Umbilical cord (tissue), 2 donors: ENCODE measurements at places on chromosomes 2 and 18.
A peak's percentile ranks its signal among the peaks of the same experiment; 100 is the strongest.

DNA sequence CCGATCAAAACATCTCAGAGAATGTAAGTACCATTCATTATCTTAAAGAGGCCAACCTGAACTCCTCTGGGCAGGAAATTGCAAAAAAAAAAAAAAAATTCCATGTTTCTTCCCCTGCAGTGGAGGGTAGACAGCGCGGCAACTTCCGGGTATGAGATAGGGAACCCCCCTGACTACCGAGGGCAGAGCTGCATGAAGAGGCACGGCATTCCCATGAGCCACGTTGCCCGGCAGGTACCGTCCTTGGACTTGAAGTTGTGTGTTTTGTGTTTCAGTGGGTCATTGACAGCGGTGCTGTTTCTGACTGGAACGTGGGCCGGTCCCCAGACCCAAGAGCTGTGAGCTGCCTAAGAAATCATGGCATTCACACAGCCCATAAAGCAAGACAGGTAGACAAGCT lies 7.2 kb downstream of the ACP1 start:
- no peak for DNase-seq

DNA sequence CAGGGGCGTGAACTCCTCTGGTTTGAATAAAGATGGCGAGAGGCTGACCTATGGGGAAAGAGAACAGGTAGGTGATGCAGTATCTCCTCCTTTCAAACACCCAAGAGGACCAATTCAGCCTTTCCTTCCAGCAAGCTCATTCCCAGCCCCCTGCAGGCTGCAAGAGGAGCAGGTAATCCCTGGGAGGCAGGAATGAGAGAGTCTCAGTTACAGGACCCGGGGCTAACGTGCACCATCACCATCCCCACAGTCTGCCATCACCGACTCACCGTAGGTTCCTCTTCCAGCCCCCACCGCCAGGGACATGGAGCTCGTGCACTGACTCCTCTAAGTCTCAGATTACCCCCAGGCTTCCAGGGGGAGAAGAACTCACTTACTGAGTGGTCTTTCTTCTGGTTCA lies 26.7 kb downstream of the XDH start:
- DNase-seq, result no peak

DNA sequence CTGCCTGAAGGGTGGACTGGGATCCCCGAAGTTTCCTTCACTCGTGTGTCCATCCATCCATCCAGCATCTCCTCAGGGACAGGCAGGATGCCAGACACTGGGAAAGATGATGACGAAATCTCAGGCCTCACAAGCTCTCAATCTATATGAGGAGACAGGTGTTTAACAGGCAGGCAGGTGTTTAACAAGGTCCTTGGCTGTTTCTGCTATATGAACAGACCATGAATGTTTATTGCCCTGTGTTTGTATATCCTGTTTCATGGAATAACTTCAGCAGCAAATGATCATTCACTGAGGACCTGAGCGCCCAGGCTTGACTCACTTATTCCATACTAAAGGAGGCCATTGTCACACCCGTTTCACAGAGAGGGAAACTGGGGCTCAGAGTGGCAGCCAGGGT lies 685.8 kb upstream of the HS6ST1 start:
- no peak for DNase-seq

- DNase-seq, result no peak
These were observed 51.4 kb downstream of the EMILIN2 start for GRCh38 chr18:2898186-2898640.

- no peak for DNase-seq
These were observed 262.5 kb downstream of the CDH20 start for GRCh38 chr18:61595615-61596251.

- DNase-seq, result no peak
These were observed 3.0 kb upstream of the CNGA3 start for GRCh38 chr2:98343285-98343684.

DNA sequence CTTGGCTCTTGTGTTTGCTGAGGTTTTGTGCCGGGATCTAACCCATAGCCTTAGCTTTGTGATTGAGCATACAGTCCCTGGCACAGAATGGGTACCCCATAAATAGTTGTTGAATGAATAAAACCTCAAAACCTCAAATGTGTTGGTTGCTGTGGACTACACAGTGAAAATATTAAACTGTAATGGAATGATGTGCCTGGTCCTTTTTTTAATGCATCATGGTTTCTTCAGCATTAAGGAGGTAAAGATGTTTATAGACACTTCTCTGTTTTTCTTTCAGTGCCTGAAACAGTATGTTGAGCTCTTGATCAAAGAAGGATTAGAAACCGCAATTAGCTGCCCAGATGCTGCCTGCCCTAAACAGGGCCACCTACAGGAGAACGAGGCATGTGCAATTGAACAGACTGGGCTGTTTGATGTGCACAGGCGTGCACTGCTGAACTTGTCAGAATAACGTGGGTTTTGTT lies 97.0 kb downstream of the RNF144A start:
- DNase-seq, result peak; percentile 50

DNA sequence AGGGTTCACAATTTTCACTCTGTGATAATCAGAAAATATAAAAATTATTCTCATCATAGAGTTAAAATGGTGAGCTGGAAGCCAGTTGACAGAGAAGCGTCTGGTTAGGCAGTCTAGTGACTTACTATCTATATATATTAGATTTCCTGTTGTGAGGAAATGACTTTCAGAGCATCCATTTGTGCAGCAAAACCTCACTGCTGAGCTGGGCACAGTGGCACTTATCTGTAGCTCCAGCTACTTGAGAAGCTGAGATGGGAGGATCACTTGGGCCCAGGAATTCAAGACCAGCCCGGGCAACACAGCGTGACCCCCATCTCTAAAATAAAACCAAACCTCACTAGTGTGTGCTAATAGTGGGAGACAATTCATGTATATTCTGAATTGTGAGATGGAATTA lies 7.2 kb upstream of the KIAA2012 start:
- DNase-seq, result no peak

DNA sequence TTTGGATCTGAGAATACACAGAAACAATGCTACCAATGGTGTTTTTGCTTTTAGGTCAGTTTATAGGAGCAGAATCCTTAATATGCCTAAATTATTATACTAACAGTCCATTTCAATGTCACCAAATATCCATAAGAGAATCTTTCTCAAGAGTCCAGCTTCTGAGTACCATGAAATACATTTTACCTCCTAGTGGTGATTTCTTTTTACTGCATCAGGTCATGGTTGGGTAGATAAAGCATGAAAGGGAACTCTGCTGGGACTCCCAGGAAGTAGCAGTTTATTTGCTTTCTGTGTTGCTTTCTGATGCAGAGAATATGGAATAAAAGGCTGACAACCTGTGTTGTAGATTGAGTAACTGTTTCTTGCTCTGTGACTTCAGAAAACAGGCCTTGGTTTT lies 115.6 kb downstream of the PPP1R1C start:
- DNase-seq, result no peak

GRCh38 chr18:37447962-37448888 lies 117.4 kb downstream of the CELF4 start:
- DNase-seq, result no peak

GRCh38 chr18:36950960-36951359 lies 122.0 kb downstream of the KIAA1328 start:
- DNase-seq, result no peak

GRCh38 chr2:65383541-65384488 lies 48.6 kb downstream of the SPRED2 start:
- peak; percentile 36 for DNase-seq

GRCh38 chr2:148814143-148814859 lies 60.7 kb upstream of the KIF5C start:
- peak; percentile 40 for DNase-seq

DNA sequence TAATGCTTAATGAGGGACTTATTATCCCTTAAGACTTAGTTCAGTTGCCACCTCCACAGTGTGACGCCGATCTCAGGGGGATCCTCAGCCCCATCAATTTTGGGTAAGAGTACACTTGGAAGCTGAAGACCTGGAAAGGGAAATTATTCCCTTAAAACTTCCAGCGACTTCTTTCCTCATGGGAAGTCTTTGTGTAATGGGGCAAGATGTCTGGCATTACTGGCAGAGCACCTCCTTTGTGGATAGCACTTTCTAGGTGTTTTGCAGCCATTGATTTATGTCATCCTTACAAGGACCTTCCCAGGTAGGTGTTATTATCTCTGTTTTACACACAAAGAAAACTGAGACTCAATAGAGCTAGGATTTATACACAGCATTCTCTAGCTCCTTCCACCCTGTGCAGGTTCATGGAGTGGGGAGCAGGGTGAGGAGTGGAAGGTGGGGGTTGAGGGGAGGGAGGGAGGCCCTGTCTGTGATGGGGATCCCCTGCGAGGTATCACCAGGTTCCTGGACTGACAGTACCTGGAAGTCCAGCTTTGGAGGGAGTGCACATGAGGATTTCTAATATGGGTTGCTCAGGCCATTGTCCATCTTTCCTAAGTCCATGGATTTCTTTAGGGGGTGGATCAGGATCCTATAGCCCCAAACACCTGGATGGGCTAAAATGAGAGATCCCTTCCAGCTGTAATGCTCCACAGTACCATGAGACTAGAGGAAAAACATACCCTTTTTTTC lies 79.4 kb downstream of the MYCN start:
- no peak for DNase-seq

DNA sequence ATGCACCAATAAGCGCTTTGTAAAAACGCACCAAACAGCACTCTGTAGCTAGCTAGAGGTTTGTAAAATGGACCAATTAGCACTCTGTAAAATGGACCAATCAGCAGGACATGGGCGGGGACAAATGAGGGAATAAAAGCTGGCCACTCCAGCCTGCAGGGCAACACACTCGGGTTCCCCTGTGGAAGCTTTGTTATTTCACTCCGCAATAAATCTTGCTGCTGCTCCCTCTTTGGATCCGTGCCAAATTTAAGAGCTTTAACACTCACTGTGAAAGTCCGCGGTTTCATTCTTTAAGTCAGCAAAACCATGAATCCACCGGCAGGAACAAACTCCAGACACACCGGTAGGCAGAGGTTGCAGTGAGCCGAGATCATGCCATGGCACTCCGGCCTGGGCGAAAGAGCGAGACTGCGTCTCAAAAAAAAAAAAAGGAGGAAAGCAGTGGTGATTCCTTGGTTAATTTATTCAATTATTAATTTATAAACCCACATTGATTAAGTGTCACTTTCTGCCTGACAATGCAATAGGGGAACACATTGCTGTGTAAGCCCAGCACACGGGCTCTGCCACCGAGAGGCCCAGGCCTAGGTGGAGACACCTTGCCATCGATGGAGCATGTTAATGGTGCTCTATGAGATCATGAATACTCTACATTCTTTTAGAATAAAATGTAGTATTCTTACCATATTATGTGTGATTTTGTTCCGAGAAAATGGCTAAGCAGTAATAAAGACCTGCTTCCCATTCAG lies 687.6 kb upstream of the HS6ST1 start:
- peak; percentile 63 for DNase-seq

GRCh38 chr2:217622205-217623060 lies 380.4 kb downstream of the TNS1 start:
- peak; percentile 96 for DNase-seq

GRCh38 chr2:168314236-168314635 lies 66.8 kb upstream of the STK39 start:
- no peak for DNase-seq

- no peak for DNase-seq
These were observed 205.1 kb downstream of the DNAH7 start for GRCh38 chr2:195863564-195863963.

DNA sequence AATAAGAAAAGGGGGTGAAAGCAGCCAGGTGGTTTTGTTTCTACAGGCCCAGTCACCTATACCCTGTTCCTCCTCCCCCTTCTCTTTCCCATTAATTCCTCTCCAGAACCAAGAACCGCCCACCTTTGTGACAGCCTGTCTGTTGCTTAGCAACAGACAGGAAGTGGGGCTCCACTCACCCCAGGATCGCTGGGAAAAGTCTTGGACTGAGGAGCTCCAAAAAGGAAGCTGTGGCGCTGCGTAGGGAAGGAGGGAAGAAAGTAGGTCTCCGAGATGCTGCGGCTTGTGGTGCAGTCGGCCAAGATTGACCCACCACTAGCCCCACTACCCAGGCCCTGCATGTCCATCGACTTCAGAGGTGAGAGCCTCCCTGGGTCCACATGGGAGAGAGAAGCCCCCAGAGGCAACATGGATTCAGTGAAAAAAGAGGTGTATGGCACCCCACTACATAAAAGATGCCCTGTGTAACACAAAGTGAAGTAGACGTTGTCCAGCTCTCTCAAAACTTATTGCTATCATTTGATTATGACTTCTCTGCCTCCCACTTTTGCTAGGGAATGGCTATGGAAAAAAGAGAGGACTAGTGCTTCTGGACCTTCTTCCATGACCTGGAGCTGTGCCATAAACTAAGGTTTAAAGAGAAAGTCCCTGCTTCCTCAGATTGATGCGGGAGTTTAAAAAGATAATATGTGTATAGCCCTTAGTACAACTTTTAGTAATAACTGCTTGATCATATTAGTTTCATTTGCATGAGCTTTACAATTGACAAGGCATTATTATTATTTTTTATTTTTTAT lies at the start of gene FER1L5:
TSS of gene FER1L5 (plus strand) at position 201 of the 797 bp plus-strand sequence. CDS start at position 274, 73 bp downstream.
- peak; percentile 68 for DNase-seq

- no peak for DNase-seq
These were observed 42.4 kb downstream of the TMEM18 start for GRCh38 chr2:634636-635388.

GRCh38 chr2:62222674-62223073 lies 26.8 kb downstream of the B3GNT2 start:
- DNase-seq, result no peak

GRCh38 chr2:65495251-65495877 lies 63.0 kb upstream of the SPRED2 start:
- no peak for DNase-seq

DNA sequence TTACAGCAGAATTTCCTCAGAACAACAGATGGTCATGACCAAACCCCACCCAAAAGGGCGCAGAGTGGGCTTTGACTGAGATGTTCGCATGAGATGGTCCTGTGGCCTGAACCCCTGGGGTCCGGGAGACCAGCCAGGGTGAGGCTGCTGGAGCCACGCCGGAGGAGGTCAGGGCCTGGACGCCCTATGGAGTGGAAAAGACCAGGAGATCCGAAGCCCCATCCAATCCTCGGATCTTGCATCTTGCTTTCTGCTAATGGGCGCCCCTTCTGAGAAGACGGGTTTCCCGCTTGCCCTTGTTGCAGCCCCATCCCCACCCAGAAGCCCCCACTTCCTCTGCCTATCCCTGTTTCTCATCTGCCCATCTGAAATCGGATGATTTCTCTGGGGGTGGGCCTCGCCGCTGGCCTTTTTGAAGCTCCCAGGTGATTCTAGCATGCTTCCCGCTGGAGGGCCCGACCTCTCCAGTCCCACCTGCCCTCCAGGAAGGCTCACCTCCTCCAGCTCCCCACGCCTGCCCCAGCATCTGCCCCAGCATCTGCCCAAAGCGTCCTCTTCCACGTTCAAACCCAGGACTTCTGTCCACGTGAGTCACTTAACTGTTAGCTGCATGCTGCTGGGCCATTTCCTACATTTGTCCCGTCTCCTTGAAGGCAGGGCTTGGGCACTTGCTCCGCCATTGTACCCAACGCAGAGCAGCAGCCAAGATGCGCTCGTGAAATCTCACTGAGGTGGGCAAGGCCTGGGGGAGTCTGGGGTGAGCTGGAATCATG lies 4.3 kb upstream of the CNDP1 start:
- DNase-seq, result no peak

DNA sequence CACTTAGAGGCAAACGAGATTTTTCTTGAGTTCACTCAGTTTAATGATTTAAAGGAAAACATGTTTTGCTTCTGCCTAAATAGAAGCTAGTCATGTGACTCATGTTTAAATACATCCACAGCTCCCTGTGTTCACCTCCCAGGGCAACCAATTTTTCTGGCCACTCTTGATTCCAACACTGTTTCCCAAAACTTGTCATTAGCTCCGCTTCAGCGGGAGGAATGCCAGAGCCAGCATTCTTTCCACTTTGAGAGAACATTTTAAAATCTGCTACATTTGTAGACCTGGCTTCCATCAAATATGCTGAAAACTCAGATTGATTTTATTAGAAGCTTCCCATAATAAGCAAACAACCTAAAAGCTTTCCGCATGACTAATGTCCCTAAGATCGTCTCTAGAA lies 2.8 kb upstream of the CYS1 start:
- DNase-seq, result no peak

- no peak for DNase-seq
These were observed 1.0 kb upstream of the OSR1 start for GRCh38 chr2:19359456-19359855.
